ENCODE measurements at places on chromosomes 5 and 9. TPM values are rescaled to one million over a fixed set of nuclear protein-coding genes. Genes with fewer than 3 reads are reported as not detected.

DNA sequence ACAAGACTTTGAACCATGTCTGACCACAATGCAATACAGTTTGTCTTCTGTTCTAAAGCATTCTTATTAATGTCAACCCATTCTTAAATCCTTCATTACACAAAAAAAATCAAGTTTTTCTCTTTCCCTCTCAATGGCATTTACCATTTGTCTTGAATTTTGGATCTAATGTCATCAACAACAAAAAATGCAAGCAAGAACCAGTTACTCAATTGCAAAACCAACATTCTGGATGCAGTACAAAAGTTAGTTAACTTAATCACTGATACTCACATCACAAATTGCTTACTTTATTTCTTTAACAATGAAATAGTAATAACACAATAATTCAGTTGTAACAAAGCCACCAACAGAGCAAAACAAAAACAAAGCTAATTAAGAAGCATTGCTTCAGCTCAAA is 6.0 kb downstream of the C9orf40 start:
- DNase-seq, result no peak

DNA sequence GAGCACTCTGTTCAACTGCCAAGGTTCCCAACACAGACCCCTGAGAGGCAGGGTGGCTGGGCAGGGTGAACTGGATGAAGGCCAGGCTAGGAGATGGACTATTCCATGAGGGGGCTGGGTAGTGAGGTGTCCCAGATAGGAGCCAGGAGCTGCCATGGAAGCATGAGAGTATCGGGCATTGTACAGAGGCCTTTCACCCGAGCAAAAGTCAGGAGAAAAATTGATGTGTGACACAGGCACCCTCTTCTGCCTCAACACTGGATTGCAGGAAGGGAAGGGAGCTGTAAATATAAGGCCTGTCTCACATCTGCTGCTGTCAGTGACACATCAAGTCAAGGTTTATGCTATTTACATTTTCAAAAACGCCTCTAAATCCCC is 74.6 kb downstream of the UBAP1 start:
- DNase-seq, result peak; percentile 56

- no peak for DNase-seq
These were observed 219.0 kb upstream of the PIK3R1 start for GRCh38 chr5:67996596-67996995.

GRCh38 chr9:34651876-34652601 is at the start of gene IL11RA:
Gene IL11RA, plus strand, starts transcription at chr9:34652185. Its CDS starts 3,033 bp downstream, at chr9:34655218.
- peak; percentile 88 for DNase-seq

Gene CCL27
- total RNA-seq, result not detected

Gene FAM81B
- not detected for total RNA-seq

DNA sequence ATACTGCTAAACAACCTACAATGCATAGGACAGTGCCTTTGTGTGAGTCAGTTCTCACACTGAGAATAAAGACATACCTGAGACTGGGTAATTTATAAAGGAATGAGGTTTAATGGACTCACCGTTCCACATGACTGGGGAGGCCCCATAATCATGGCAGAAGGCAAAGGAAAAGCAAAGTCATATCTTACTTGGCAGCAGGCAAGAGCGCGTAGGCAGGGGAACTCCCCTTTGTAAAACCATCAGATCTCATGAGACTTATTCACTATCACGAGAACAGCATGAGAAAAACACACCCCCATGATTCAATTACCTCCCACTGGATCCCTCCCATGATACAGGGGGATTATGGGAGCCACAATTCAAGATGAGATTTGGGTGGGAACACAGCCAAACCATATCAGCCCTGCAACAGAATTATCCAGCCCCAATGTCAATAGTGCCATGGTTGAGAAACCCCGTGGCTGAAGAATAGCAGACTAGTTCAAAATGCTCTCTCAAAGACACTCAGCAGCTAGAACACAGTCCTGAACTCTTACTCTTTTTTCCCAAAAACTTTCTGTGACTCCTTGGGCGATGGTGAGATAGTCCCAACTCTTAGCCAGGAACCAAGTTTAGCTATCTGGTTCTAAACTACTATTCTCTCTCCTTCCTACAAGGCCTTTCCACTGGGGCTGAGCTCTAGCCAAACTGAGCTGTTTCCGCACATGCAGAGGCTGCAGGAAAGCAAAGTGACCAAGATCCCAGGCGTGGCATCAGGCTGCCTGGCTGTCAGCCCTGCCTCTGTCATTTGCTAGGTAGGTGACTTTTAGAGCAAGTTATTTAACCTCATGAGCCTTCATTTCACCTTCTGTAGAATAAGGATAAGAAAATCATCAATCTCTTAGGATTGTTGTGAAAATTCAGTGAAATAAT is 21.7 kb downstream of the FAT2 start:
- no peak for DNase-seq

- DNase-seq, result peak; percentile 3
These were observed 390.1 kb downstream of the CCDC171 start for GRCh38 chr9:15942831-15943424.

Gene LCN15
- total RNA-seq, result not detected

GRCh38 chr5:179753971-179754370 is 21.3 kb downstream of the MAML1 start:
- DNase-seq, result no peak

GRCh38 chr5:96745844-96746531 is 61.8 kb downstream of the ERAP1 start:
- peak; percentile 57 for DNase-seq

DNA sequence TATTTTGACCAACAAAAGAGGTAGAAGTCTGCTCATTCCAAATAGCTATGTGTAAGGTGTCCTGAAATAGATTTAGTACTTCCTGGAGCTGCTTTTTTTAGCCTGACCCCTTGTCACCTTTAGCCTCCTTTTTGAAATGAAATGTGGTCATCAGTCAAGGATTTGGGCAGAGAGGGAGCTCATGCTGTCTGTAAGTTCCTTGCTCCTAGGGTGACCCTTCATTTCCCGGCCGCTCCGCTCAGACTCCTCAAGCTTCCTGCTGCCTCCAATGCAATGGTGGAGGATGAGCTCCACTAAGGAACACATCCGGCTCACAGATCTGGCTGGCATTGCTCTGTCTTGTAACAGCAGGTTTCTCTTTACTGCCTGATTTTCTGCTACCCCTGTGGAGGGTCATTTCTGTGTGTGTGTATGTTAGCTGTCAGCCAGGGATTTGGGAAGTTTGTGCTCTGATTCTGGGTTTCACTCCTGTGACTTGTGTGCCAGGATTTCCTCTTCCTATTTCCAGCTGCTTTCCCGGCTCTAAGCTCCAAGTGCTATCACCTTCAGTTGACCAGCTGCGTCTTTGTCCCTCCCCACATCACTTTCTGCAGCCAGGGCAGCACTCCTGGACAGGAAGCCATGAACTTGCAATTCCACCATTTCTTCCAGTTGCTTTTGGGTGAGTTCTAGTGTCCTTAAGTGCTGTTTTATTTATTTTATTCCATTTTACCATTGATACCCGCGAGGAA is 265.9 kb downstream of the ICE1 start:
- no peak for DNase-seq

DNA sequence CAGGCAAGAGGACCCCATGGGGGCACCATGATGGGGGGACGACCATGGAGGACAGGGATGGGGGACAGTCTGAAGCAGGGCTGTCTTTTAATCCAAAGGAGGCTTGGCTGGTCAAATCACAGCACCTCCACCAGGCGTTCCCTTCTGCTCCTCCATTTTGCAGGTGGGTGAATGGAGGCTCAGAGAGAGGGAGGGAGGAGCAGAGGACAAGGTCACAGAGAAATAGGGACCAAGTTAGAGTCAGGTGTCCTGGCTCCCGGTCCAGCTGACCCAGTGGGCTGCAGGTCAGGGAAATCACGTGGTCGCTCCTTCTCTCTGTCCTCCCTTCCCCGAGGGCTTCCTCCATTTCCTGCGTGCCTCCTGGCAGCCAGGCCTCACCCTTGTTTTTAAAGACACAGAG is 156.4 kb upstream of the SMIM23 start:
- DNase-seq, result no peak

- DNase-seq, result no peak
These were observed 5.9 kb downstream of the MGAT4B start for GRCh38 chr5:179800696-179801201.

- DNase-seq, result peak; percentile 76
These were observed 371 bp upstream of the PITX1 start for GRCh38 chr5:135034236-135034962.

- DNase-seq, result no peak
These were observed 121.9 kb upstream of the RFX3 start for GRCh38 chr9:3647652-3648051.

All from fibroblast of villous mesenchyme (primary cell).